T-helper 2 cell (primary cell): ENCODE measurements at places on chromosomes 7 and 10.

- no peak for DNase-seq
Measured at GRCh38 chr10:101140084-101140949, 9.2 kb downstream of the TLX1 start.

DNA sequence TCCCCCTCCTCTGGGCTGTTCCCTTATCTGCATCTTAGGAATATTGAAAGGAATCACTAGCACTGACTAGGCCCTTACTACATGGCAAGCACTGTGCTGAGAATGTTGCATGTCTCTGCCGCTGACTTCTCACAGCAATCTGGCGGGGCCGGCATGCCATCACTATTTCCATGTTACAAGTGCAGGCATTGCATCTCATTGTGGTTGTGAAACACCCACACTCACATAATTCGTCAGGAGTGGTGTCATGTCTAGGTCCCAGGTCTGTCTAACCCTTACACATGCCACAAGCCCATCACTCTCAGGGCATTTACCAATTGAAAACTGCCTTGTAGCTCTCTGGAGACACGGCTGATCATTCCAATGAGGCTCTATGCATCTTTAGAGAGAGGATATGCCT is 8.5 kb upstream of the IL2RA start:
- DNase-seq: no peak

DNA sequence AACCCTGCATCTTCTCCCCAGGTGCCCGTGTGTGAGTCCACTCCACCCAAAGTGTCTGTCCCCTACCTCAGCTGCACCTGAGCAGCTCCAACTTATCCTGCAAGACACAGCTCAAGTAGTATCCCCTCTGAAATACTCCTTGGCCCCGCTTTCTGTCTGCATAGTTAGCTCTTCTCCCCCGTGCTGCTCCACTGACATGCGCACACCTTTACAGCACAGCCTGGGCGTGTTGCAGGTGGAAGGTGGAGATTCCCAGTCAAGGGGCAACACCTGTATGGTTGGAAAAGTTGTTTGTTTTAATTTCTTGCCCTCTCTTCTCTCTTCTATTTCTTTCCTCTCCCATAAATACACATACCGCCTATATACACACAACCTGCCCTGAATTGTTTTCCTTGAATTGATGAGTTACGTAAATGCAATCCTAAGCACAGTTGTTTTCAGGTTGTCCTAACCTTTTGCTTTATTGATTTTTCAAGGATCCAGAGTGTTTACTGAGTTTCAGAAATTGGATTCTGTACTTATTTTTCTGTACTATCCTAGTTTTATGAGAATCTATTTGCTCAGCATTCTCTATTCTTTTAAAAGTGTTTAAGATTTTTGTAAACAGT is 14.9 kb downstream of the MET start:
- no peak for DNase-seq

- no peak for DNase-seq
Measured at GRCh38 chr10:119026301-119027110, 3.0 kb upstream of the NANOS1 start.

- DNase-seq: no peak
Measured at GRCh38 chr7:70630440-70630817, 501.5 kb upstream of the GALNT17 start.

DNA sequence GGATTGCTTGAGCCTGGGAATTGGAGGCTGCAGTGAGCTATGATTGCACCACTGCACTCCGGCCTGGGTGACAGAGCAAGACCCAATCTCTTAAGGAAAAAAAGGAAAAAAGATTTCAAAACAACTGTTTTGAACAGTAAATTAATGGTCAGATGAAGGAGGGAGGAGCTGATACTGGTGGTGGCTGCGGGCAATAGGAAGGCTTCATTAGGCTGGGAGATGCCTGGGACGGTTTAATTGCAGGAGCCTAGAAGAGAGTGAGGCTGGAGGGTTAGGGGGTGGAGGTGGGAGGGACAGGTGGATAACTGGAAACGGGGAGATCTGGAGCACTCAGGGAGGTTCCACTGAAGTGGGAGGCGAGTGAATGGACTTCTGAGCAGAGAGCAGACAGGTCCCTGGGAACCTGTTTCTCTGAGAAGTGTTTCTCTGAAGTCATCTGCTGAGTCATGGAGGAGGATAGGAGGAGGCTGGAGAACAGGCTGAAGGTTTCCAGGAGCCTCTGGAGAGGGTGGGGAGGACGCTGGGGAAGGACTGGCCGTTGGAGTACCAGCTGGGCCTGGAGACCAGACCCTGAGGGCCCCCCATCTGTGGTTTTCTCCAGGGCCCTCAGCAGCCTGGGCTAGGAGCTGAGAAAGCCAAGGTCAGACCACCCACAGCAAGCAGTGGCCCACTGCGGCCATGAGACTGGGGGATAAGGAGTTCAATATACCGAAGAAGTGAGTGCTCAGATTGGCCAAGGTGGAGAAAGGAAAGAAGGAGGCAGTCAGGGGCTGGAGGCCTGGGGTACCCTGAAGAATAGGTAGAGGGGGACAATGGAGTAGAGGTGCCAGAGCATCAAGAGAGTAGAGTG is 14.4 kb upstream of the YWHAG start:
- DNase-seq: no peak
